ENCODE measurements at places on chromosomes 1 and 21.

DNA sequence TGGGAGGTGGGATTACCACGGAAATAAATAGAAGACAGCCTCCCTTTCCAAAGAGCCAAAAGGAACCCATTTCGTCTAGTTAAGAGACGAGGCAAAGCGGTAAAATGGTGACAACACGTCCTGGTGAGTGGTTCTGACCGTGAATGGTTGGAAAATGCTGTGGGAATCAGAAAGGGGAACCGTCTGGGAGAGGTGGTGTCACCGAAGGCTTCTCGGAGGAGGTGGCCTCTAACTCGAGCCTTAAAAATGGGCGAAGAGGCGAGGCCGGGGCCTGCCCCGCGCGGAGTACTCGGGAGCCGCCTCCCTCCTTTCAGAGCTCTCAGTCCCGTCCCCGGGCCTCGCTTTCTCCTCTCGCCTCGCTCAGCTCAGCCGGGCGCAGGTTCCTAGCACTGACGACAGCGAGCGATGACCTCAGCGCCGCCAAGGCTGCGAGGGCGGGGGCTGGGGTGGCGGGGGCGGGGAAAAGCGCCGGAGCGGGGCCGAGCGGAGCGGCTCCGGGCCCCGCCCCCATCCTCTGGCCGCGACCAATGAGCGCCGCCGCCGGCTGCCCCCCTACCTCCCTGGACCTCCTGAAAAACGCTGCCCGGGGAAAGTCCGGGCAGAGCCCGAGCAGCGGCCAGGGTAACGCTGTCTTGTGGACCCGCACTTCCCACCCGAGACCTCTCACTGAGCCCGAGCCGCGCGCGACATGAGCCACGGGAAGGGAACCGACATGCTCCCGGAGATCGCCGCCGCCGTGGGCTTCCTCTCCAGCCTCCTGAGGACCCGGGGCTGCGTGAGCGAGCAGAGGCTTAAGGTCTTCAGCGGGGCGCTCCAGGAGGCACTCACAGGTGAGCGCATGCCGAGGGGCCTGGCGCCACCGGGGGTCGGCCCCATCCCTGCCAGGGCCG lies at the start of gene BTG2:
BTG2 (plus strand) TSS at position 601 of the 890 bp plus-strand sequence; CDS start at position 689, 88 bp downstream.
- DNase-seq, result peak; percentile 97

GRCh38 chr1:232040260-232040659 lies 413.7 kb downstream of the DISC1 start:
- no peak for DNase-seq

DNA sequence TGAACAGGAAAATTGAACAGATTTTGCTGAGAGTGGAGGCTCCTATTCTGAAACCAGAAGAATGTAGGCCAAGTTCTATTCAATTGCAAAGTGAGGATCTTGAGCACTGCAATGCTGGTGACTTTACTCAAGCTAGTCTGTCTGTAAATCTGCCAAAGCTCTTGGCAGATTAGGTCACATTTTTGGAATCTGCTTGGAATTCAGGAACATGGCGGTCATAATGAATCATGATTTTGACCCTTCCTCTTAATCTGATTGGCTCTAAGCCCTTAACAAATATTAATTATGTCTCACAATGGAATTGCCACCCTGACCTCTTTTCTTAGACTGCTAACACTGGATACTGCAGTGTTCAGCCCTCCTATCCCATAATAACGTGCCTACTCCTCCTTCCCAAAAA lies 7.2 kb upstream of the GNG12 start:
- no peak for DNase-seq

DNA sequence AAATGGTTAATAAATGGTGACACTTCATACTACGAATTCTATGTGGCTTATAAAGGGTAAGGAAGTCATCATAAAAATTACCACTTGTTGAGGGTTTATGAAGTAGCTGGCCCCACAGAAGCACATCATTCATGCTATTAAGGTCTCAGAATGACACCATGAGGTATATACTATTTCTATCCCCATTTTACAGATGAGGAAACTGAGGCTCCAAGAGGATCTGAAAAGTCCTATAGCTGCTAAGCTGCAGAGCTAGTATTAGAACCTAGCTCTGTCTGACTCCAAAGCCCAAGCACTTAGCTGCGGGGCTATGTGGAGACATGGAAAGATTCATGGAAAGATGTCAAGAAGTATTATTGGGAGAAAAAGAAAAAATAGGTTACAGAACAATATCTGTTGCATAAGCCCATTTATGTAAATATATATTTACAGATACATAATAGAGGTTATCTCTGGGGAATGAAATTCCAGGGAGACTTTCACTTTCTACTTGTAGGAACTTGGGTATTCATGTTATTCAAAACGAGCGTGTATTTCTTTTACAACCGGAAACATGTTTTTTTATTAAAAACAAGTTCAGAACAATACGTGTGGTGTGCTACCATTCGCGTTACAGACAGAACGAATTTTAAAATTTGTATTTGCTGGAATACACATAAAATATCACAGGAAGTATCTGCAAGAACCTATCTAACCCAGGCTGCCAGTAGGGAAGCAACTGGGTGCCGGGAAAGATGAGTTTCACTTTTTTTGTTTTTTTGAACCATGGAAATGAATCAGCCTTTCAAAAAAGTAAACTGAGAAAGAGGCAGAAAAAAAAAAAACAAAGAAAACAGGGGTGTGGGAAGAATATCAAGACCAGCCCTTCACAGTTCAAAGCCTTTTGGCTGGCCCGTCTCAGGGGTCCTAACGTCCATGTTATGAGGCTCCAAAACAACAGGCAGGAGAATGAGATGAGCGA lies 13.4 kb downstream of the SPOCD1 start:
- no peak for DNase-seq

DNA sequence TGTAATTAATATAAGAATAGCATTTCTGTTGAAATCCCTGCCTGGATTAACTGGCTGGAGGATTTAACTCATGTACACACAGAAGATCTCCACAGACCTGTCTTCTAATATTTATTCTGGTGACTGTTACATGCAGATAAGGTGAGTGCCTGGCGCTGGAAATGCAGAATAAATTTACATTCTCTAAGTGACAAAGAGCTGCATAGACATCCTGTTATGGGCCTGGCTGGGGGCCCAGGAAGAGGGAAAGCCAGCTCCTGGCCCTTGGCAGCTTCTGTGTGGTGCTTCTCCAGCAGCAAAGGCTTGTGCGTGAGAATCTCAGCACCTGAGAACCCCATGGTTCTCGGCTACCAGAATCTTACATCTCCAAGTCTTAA lies 446.6 kb downstream of the PTPRU start:
- DNase-seq, result no peak

DNA sequence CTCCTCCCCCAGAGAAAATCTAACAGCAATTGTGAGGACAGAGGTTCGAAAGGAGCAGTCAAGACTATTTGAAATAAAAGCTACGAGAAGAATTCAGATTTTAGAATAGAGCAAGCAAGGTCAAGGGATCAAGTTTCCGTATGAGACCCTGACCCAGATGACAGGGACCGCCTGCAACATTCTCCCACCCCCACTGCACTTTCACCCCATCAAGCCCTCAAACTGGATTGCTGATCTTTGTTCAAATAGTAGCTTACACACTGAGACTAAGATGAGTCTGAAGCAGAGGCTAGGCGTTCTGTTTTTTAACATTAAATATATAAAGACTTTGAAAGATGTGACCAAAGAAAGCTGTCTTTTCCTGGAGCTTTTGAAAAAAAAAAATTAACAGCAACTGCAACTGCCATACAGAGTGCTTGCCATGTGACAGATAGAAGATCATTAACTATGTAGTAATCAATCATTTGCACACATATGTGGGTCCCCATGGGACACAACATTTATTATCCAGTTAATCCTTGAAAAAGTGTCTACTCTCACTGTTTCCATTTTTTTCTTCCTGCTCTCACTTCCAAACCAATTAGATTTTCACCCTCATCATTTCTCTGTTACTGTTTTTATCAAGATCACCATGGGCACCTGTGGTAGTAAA lies 120.0 kb downstream of the GRIK1 start:
- DNase-seq, result no peak

DNA sequence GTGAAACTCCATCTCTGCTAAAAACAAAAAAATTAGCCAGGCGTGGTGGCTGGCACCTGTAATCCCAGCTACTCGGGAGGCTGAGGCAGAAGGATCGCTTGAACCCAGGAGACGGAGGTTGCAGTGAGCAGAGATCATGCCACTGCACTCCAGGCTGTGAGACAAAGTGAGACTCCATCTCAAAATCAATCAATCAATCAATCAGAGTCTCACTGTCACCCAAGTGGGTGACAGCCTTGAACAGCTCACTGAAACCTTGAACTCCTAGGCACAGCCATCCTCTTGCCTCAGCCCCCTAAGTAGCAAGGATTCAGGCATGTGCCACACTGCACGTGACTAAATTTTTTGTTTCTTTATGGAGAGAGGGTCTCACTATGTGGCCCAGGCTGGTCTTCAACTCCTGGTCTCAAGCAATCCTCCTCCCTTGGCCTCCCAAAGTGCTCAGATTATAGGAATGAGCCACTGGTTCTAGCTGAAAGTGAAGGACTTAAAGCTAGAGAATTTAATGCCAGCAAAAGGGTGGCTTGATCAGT lies 44.4 kb downstream of the GNB1 start:
- DNase-seq, result no peak

GRCh38 chr1:30758121-30758688 lies 631 bp upstream of the LAPTM5 start:
- DNase-seq, result no peak

- DNase-seq, result no peak
Measured at GRCh38 chr1:27755865-27756264, 17.2 kb upstream of the STX12 start.

- DNase-seq, result peak; percentile 72
Measured at GRCh38 chr21:44802396-44803153, 955 bp upstream of the UBE2G2 start.

- no peak for DNase-seq
Measured at GRCh38 chr1:230176326-230176725, 109.3 kb downstream of the GALNT2 start.

- peak; percentile 36 for DNase-seq
Measured at GRCh38 chr1:102174259-102174863, 177.6 kb upstream of the OLFM3 start.

GRCh38 chr1:98179151-98179773 lies 258.4 kb upstream of the DPYD start:
- no peak for DNase-seq

DNA sequence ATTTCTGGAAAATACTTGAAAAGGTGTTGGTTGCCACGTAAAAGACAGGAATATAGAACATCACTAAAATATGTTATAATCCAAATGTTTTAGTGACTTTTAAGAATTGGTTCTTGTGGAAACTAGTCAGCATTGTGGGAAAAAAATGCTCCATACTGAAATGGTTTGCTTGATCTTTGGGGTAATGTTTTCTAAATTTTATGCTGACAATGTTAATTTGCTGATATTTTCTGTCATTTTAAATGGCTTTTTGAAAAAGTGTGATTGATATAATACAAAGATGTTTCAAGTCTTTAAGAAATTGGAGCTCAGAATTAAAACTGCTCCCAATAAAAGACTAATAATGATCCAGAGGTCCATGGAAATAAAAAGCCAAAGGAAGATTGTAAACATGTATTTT lies 610.9 kb downstream of the ADGRL2 start:
- no peak for DNase-seq

DNA sequence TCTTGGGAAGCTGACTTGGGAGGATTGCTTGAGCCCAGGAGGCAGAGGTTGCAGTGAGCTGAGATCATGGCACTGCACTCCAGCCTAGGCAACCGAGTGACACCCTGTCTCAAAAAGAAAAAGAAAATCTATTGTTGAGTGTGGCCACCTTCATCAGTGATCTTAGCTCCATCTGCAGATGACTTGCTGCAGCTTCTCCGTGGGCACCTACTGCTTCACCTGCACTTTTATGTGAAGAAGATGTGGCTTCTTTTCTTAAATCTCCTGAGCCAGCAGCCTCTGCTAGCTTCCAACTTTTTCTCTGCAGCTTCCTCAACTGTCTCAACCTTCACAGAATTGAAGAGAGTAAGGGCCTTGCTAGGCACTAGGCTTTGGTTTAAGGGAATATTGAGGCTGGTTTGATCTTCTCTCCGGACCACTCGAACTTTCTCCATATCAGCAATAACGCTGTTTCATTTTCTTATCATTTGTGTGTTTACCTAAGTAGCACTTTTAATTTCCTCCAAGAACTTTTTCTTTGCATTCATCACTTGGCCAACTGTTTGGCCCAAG lies 28.0 kb downstream of the AGPAT3 start:
- no peak for DNase-seq

DNA sequence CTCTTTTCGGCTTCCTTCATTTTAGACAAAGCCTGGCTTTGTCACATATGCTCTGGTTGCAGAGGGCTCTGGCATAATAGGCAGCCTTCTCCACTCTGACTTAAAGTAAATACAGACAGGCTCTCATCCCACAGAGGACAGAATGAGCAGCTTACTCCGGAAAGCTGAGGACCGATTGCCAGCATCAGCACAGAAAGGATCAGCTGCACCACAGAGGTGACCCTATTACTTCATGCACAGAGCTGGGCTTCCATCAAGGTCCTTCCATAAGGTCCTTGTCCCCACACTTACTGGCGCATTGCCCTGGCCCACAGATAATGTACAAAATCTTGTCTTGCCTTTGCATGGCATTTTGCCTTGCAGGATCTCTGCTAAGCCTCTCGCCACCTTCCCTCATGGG lies 67.6 kb downstream of the SEC16B start:
- DNase-seq, result peak; percentile 10

- DNase-seq, result no peak
Measured at GRCh38 chr1:206719169-206719839, 34.6 kb downstream of the MAPKAPK2 start.

DNA sequence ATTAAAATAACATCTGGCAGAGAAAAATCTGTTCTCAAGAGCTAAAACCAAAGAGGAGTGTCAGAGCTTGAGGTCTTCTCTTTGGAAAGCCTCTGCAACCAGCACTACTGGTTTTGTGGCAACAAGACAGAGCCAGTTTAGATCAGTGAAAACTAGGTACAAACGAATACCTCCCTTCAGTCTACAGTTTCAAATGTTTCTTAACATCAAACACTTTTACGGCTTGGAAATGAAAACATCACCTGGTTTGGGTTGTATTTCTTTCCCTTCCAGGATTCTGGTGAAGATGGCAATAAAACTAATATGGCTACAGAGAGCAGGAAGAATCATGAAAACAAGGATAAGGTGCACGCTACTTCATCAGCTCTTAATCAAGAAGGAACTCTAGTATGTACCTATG lies 339.4 kb upstream of the ESRRG start:
- no peak for DNase-seq

GRCh38 chr1:67522001-67522441 lies 91.8 kb upstream of the SERBP1 start:
- DNase-seq, result no peak

DNA sequence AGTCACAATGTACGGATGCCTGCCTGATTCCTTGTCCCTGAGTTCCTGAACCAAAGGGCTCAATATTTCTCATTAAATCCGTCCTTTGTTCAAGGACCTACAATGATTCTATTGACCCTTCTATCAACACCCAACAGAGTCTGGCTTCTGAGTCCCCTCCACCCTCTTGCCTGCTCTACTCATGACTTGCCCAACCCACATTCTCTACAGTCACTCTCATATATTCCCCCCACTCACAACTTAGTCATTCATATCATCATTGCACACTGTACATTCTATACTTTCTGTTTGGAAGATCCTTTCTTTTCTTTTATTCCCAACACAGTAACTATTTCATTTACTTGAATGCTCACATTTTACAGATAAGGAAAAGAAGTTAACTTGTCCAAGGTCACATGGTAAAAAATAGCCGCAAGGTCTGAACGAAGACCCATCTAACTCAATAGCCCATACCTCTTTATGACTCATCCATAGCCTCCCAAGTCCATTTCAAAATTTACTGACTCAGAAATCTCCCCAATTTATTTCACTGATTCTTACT lies 3.6 kb downstream of the OTUD7B start:
- no peak for DNase-seq
